ENCODE measurements at places on chromosomes 4 and X. TPM values are rescaled to one million over a fixed set of nuclear protein-coding genes. Genes with fewer than 3 reads are reported as not detected.
A peak's percentile ranks its signal among the peaks of the same experiment; 100 is the strongest.

Gene C4orf36
- total RNA-seq, result 1.3 TPM

Gene TBX22
- total RNA-seq, result not detected

Gene SFRP2
- not detected for total RNA-seq

DNA sequence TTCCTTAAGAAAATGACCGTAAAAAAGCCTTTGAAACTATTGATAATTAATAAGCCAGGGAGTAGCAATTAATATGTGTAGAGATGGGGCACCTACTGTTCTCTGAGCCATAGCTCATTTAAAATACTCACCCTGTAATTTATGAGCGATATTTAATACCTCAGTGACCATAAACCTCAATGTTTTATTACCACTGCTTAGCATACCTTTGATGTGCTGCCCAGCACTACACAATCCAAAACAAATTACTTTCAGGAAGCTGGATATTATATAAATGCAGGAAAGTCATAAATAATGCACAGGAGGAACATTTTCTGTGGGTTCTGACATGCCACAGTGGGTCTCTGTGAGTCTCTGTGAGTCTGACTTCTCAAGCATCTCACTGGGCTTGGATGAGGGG is 166.1 kb upstream of the RPL34 start:
- DNase-seq, result no peak

- no peak for DNase-seq
Observed at GRCh38 chrX:1086444-1087409, 125.7 kb downstream of the CRLF2 start.

DNA sequence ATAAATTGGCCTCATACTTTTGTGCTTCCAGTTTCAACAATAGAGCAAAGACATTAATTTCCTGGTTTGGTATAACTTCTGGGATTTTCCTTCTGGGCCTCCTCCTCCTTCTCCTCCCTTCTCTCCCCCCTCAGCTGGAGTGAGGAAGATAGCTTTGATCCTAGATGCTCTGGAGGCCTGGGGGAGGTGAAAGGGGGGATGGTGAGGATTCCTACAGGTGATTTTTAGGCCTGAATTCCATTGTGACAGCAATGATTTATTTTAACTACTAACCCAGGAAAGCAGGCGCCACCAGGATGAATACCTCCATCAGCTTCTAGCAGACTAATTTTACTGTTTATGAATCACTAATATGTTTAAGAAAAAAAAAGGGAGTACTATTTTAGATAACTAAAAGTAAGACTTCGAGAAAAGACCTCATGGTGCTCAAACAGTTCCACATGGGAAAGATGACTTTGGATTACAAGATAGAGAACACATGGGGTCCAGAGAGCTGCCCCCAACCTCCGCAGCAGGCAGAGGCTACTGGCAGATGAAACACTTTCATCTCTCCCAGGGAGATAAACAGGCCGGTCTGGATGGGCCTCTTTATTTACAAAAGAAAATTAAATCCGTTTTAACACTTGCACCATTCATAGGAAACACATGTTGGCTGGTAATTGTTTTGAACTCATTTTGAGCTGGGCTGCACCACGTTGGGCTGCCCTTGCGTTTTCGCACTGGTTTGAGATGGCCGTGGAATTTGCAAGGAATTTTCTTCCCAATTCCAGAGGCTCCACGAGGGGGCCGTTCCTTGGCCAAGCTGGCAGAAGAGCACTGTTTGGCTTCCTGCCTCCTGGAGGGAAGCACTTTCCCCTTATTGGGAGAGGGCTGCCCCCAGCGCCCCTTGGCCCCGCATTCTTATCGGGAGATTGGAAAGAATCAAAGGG is 125.1 kb upstream of the STX18 start:
- peak; percentile 38 for DNase-seq

- no peak for DNase-seq
Observed at GRCh38 chr4:91840359-91840758, 463.4 kb upstream of the GRID2 start.

GRCh38 chr4:68599150-68599549 is 23.0 kb upstream of the UGT2B17 start:
- no peak for DNase-seq

- DNase-seq, result no peak
Observed at GRCh38 chrX:13607996-13608365, 38.6 kb downstream of the EGFL6 start.

DNA sequence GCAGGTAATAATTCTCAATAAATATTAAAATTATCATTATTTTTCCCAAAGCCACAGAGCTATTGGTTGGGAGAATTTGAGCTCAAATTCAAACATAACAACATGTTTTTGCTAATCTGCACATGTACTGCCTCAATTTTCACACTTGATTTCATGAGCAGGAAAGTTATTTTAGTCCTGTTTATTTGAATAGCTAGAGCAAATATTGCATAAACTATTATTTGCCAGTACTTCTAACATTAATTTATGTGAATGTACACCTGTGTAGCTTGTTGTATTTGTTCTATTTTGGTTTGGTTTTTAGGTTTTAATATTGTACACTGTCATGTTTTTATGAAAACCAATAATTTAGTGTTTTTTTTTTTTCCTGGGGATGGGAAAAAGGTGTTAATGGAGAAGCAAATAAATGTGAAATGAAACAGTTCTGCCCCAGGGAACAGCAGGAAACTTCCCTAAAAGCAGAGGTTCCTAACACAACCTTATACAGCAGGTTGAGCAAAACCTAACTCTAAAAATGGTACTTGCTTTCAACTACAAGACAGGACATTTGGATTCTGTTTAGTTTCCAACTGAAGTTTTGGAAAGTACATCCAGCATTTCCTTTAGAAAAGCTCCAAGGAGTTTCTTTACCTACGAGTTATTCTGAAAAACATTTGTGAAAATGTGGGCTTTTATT is 99.4 kb downstream of the SYNPO2 start:
- no peak for DNase-seq

DNA sequence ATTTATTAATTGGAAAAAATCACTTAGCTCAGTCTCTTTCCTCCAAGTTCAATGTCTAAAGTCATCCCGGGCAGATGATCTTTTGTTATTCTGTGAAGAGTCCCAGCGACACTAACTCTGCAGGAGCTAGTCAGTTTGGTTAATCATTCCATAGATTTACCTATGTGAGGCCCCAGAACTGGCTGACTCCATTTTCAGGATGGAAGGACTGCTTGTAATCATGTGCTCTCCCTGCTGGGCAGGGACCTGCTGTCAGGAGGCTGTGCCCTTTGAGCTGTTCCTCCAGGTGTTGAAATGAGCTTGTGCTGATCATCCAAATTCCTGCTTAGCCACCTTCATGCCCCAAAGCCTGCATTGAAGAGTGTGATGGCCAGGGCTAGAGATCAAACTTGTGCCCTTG is 169.8 kb downstream of the NHS start:
- DNase-seq, result no peak

- DNase-seq, result peak; percentile 56
Observed at GRCh38 chr4:74667944-74668343, 126.4 kb downstream of the BTC start.

DNA sequence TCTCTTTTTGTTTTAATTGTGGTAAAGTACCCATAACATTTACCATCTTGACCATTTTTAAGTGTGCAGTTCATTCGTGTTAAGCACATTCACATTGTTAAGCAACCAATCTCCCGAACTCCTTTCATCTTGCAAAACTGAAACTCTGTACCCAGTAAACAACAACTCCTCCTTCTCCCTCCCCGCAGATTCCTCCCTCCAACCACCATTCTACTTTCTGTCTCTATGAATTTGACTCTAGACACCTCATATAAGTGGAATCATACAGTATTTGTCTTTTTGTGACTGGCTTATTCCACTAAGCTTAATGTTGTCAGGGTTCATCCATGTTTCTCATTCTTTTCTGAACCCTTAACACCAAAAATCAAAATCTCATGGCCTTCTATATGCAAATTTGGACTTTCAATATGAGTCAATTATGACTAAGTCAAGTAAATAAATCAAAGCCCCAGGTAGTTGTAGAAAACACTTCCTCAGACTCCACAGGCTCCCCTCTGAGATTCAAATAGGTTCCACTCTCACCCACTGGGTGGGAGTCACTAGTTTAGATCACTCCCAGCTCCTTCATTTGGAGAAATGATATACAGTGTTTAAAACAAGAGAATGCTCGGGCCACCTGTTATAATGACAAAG is 9.8 kb upstream of the RTL5 start:
- peak; percentile 46 for DNase-seq

DNA sequence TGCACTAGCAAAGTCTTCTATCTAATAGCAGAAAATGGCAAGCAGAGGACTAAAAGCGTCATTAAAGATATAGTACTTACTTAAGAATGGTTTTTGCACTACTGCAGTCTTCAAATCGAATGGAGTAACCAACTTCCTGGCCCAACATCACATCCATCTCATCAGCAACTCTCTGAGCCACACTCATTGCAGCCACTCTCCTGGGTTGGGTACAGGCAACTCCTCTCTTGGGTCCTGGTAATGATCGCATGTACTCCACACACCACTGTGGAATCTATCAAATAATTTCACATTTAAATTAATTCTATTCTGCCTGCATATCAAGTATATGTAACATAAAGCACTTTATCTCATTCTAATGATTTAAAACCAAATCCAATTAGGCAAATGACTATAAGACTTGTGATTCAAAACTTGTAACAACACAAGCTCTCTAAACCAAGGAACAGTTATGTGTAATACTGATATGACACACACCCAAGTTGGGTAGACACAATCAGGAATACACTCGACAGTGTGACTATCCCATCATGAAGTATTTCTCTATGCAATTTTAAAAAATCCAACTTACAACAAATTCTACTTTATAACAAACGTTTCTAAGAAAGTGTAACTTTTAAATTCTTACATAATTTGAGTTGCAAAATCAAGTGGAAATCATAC is 13.6 kb downstream of the DHX15 start:
- no peak for DNase-seq

DNA sequence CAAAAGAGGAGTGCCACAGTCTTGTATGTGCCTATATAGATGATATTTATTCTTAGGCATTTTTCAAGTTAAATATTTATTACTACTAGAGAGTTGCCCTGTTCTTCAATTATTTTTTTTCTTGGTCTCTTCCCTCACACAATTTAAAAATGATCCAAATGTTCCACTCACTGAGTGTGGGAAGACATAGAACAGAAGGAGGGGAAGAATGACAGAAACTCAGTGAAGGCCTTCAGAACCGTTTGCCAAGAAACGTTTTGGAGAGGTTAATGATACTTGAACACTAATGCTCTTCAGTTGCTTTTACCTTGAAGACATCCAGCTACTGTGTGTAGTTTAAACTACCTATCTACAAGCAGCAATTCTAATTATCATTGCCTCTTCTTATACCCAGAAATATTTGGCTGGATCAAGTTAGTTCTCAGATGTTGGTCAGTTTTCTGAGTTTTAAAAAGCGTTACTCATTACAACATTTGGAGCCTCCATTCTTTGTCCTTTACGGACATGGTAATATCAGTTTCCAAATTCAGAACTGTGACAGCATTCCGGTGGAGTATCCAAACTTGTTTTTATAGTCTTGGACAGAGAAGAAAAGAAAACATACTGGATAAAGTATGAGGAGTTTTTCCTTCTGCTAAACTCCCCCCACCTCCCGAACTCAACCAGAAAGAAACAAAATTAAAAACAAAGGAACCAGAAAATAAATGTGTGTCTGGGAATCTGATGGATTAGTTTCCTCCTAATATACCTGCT is 389.7 kb downstream of the SPRY1 start:
- DNase-seq, result no peak

GRCh38 chr4:147220833-147221232 is 260.1 kb upstream of the EDNRA start:
- DNase-seq, result peak; percentile 23

DNA sequence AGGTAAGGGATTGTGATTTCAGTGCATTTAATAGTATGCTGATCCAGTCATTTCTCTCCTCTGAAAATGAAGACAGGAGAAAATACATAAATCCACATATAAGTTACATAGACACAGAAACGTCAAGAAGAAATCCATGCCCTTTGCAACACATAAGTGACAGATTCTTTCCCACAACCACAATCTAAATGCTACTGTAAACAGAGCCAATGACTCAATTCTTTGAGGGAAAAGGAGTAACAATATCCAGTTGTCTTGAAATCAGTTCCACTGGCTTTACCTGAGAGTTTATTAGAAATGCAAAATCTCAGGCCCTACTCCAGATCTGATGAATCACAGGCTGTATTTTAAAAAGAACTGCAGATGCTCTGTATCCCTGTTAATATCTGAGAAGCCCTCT is 66.4 kb downstream of the ARAP2 start:
- DNase-seq, result no peak

DNA sequence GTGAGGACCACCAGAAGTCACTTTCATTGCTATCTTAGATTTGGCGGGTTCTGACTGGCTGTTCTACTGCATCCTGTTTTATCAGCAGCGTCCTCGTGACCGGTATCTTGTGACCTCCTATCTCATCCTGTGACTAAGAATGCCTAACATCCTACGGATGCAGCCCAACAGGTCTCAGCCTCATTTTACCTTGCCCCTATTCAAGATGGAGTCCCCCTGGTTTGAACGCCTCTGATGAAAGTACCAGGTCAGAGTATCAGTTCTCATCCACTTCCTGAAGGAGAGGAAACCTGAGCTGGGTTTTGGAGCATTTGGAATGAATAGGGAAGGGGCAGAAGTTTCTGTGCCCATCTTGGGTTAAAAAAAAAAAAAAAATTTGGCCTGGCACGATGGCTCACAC is 70.2 kb downstream of the SLC34A2 start:
- no peak for DNase-seq

DNA sequence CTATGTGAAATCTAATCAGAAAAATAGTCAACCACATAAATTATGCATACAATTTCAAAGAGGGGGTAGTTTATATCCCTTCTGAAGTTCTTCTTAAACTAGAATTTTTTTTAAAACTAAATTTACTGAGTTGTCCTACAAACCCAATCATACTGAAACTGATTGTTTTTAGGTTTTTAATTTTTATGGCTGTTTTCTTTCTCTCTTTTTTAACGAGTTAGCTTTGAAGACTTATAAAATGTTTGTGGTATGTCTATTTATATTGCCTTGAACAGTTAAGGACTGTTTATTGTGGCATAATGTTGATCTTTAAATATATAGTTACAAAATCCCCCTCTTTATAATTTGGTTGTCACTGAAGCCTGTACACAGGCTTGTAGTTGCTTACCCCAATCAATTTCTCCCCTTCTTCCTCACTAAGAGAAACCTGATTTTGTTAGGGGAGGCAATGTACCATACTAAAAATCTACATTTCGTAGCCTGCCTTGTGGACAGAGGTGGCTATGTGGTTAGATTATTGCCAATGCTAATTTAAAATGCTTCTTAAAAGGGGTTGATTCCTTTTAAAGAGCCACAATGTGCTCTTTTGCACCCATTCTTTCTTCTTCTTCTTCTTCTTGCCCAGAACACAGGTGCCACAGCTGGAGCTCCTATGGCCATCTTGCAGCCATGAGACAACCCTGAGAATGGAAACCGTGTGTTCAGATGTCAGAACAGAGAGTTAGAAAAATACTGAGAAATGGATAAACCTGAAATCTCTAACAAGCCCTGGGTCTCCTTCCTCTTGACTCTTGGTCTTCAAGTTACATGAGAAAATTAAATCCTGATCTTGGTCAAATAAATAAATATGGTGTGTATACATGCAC is 102.7 kb upstream of the ZNF827 start:
- no peak for DNase-seq

- no peak for DNase-seq
Observed at GRCh38 chr4:59650861-59651260, 1549.3 kb upstream of the ADGRL3 start.

GRCh38 chr4:182252220-182252619 is 9.0 kb downstream of the TENM3 start:
- no peak for DNase-seq

GRCh38 chr4:94669672-94670664 is 87.8 kb upstream of the BMPR1B start:
- no peak for DNase-seq
